ENCODE measurements at places on chromosomes 12 and 14. TPM values are rescaled to one million over a fixed set of nuclear protein-coding genes. Genes with fewer than 3 reads are reported as not detected.

Gene CRADD
- 13.6 TPM for polyA plus RNA-seq

Gene C1QL4
- polyA plus RNA-seq, result 0.09 TPM

Gene NEMF
- polyA plus RNA-seq, result 55.1 TPM

DNA sequence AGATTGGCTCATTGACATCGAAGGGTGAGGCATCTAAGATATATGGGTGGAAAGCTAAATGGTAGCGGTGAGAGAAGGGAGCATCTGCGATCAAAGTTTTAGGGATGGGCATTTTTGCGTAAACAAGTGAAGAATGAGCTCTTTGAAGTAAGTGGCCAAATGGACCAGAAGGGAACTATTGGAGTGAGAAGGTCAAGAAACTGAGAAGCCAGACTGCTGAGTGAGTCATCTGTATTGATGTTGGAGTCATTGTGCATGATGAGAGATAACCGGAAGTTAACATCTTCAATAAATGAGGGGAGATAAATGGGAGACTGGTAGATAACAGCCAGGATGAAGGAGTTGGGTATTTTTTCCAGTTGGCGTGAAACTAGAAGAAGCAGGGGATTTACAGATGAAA lies 271.9 kb upstream of the PDE3A start:
- no peaks in the 10 kb centered on the region for H3K27me3 ChIP-seq
- H3K36me3 ChIP-seq, result no peaks in the 10 kb centered on the region
- no peaks in the 10 kb centered on the region for H3K4me1 ChIP-seq
- H3K4me3 ChIP-seq, result no peak overlapping the region

Gene LTBP2
- 40.7 TPM for polyA plus RNA-seq

Gene KRT8
- polyA plus RNA-seq, result 286 TPM

Gene CCDC196
- polyA plus RNA-seq, result not detected

Gene VWF
- 0.01 TPM for polyA plus RNA-seq
